ENCODE measurements at places on chromosomes 2 and 18.

DNA sequence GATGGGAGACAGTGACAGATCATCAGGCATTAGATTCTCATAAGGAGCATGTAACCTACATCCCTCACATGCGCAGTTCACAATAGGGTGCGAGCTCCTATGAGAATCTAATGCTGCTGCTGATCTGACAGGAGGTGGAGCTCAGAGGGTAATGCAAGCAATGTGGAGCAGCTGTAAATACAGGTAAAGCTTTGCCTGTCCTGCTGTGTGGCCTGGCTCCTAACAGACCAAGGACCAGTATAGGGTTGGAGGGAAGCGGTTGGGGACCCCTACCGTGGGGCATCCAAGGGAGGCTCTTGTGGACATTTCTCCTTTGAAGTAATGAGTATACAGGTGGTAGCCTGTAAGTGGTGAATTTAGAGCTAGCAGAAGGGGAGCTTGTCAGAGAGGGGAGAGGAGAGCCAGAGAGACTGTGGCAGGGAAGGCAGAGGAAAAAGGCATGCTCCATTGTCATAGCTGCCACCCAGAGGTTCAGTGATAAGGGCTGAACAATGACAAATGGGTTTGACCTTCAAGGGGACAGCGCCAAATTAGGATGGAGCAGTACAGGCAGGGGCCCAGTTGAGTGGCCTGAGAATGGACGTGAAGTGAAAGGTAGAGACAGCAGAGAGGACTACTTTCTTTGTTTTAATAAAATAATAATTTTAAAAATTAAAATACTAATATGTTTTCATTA lies 15.2 kb upstream of the TMBIM1 start:
- no peak for DNase-seq

DNA sequence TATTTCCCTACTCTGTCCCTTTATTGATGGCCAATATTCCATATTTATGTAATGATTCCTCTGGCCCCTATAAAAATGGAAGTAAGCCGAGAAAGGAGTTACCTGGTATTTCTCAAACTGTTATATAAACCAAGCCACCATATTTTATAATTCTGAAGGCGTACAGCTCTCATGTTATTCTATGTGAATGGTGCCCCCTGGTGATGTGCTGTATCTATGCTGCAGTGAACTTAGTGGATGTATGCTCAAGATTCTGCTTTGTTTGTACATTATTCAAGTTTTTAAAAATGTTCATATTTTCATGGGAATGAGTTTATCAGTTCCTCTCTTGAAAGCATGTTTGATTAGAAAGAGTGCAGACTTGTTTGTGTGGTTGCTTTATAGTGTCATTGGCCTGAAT lies 194.5 kb upstream of the LRRTM1 start:
- DNase-seq: peak; percentile 47

DNA sequence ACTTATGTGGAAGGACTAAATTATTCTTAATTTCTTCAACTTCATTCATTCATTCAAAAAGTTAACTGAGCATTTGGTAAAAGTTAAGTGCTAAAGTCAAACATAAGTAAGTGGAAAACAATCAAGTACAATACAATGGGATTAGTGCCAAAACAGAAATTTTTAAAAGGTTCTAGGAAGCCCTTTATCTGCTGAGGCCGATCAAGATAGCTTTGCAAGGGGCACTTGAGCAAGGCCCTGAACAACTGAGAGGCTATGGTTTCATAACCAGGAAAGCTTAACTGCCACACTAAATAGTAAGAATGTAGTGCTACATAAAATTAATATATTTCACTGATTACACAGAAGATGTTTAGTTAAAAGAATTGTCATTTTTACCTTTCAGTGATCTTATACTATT lies 76.5 kb downstream of the NOL10 start:
- DNase-seq: no peak

DNA sequence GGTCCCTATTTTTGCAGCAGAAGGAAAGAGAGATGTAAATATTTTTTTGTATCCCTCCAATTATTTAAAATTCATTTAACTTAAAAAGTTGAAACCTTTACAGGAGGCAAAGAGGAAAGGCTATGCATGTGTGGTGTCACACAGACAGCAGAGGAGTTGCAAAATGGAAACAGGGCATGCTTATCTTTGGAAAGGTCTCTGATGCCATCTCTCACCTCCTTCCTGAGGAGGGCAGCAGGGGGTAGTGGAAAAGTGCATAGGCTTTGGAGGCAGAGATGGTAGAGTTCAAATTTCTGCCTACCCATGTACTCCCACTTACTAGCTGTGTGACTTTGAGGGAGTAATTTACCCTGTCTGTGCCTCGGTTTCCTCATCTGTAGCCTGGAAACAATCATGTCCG lies 99.6 kb upstream of the MCFD2 start:
- DNase-seq: peak; percentile 6

- no peak for DNase-seq
These were observed 194.8 kb downstream of the NDUFA10 start for GRCh38 chr2:239830121-239831000.

DNA sequence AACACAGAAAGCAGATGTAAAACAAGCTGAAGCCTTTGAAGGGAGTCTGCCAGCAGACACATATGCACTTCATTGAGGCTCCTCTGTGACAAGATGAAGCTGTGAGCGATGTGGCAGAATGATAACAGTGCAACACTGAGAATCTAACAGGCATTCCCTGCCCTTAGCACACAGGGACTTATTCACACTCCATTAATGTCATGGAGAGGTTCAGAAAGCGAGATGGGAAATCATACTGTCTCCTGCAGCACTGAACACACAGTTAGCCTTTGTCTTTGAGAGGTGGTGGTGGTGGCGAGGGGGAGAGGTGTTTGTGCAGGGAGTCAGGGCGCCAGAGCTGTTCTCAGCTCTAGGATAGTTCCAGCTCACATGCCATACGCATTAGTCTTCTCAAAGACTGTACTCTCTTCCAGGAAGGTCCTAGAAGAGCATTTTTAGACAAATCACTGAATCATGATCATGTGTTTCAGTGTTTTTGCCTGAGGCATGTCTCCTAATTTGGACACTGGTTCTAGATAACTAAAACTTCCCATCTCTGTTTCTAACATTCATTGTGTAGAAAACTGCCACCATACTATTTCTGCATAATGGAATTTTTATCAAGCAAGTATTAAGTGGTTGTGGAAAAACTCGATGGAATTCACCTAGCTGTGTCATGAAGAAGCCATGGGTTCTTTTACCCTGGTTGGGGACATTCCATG lies 93.5 kb upstream of the ITGB6 start:
- DNase-seq: peak; percentile 19

GRCh38 chr18:46156124-46156745 lies 52.0 kb downstream of the HAUS1 start:
- peak; percentile 78 for DNase-seq

- DNase-seq: no peak
These were observed 68.4 kb downstream of the ACOXL start for GRCh38 chr2:110800611-110801402.

- DNase-seq: no peak
These were observed 79.9 kb upstream of the ITGB6 start for GRCh38 chr2:160279813-160280465.

GRCh38 chr2:196208915-196209314 lies 37.5 kb upstream of the STK17B start:
- DNase-seq: no peak

GRCh38 chr2:180621941-180622918 lies 358.2 kb upstream of the UBE2E3 start:
- DNase-seq: no peak

DNA sequence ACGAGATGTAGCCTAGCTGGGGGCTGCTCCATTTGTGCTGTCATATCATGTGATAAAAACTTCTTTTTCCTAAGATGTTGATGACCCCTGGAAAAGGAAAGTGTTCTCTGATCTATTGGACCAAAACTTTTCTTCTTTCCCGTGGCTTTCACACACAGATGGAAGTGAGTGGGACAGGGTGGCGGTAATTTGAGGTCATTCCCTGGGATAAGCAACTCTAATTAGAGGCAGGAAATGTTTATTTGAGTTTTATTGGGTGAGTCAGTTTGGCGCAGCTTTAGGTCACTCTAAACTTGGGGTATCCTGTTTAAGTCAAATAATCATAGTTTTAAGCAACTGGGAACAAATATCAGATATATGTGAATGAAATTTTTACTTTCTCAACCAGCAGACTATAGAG lies 221.0 kb upstream of the EPAS1 start:
- no peak for DNase-seq

DNA sequence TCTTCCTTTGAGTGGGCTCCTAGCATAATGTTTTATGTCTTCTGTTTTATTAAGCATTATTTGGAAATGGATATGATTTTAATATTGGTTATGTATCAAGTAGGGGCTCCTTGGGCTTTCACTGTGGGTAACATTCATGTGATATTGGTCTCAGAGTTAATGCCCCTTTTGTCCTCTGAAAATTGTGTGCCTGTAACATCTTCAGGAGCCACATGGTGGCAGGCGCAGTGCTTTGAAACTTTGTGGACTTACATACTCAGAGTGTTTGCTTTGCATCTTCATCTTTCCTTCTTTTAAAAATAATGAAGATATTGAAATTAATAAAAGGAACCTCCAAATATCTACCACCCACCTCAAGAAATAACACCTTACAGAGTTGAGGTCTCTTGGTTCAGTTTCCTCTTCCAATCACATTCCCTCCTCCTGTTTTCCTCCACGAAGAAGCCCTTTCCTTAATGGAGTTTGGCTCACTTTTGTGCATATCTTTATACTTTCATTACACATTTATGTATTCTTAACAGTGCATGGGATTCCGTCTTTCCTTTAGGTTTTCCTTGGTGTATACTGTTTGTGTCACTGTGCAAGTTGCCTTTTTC lies 73.5 kb downstream of the LIMS1 start:
- no peak for DNase-seq

DNA sequence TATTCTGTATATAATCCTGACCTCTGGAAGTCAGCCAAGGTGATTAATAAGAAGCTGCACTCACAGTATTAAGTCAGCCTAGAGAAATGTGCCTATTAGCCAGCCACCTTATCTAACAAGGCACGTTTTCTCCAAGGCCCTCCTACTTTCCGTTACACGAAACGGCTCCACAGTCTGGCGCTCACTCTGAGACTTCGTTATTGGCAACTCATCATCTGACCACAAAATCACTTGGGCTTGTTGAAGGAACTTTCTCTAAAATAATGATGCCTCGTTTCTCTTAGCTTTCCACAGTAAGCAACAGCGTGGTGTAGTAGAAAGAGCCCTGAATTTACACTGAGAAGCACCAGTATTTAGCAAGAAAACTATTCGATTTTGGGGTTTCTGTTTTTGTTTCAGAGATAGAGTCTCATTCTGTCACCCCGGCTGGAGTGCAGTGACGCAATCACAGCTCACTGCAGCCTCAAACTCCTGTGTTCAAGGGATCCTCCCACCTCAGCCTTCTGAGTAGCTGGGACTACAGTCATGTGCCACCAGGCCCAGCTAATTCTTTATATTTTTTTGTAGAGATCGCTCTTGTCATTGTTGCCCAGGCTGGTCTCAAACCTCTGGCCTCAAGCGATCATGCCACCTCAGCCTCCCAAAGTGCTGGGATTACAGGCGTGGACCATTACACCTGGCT lies 53.6 kb upstream of the SLC14A1 start:
- no peak for DNase-seq

DNA sequence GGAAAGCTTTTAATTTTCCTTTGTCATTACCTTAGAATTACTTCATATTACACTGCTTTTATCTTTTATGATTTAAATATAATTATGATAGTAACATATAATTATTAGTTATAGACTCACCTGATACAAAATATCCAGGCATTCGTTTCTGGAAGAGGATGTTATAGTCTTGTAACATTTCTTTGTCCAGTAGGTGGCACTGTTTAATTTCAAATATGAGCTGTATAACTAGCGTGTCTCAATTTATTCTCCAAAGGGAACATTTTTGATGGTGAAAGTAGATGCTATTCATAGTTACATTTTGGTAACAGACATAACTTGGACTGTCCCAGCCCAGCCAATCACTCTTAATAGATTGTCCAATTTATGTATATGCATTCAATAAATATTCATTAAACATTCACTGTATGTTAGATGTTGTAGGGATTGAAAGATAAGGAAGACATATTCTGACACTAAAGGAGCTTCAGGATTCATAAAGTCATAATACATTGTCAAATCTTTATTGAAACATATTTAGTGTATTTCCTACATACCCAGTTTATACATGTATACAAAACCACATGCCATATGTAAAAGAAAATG lies 19.2 kb downstream of the DAW1 start:
- peak; percentile 63 for DNase-seq

DNA sequence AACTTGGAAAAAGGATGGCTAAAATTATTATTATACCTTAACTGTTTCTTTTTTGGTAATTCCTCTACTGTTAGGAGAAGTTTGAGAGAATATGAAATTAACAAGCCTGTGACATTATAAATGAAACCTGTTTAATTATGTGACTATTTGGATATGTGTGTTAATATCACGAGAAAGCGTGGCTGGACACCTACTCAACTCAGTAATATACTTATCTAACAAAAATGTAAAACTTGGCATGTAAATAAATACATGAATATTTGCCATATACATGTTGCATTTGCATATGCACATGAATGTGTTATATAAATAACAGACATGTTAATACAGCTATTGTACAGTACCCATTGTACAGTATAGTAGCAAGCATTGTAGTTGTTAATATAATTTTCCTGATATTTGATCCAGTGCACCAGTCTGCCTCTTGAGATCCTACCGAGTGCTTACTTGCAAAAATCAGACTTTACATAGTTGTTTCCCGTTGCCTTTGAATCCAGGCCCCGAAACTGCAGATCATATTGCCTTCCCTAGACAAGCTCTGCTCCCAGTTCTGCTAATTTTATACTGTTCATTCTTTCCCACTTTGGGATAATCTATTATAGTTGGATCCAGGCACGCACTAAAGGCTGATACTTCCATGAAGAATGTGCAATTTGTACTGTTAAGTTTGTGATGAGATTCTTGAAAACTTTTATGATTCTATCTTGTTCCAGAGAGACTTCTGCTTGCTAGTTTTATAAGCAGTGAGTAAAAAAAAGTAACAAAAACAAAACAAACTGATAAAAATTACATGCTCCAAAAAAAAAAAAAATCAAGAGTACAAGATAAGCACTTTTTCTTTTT lies 395.6 kb downstream of the ARHGAP15 start:
- DNase-seq: no peak

GRCh38 chr2:151730262-151730975 lies 3.9 kb downstream of the NEB start:
- DNase-seq: no peak

- DNase-seq: no peak
These were observed 72.6 kb downstream of the ALK start for GRCh38 chr2:29848566-29849310.

GRCh38 chr2:10085668-10086059 lies 5.5 kb upstream of the CYS1 start:
- DNase-seq: peak; percentile 6

- no peak for DNase-seq
These were observed 666.1 kb upstream of the NRXN1 start for GRCh38 chr2:51698021-51698420.

DNA sequence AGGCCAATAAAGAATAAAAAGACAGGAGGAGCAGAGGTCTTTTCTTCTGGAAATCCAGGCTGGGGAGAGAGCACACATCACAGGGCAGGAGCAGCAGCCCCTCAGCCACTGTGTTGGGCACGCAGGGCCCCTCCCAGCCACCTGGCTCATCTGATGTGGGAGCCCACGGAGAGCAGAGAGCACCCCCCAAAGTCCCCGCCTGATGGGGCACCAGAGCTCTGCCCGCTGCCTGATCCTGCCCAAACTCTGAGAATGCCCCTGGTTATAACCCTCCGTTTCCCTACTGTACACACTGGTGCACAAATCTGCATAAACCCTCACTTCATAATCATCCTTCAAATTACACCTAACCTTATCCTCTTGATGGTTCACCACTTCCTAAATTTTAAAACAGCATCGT lies 111.3 kb downstream of the HDAC4 start:
- DNase-seq: no peak
